GM13977 (cell line): ENCODE measurements at places on chromosomes 5 and 9.

DNA sequence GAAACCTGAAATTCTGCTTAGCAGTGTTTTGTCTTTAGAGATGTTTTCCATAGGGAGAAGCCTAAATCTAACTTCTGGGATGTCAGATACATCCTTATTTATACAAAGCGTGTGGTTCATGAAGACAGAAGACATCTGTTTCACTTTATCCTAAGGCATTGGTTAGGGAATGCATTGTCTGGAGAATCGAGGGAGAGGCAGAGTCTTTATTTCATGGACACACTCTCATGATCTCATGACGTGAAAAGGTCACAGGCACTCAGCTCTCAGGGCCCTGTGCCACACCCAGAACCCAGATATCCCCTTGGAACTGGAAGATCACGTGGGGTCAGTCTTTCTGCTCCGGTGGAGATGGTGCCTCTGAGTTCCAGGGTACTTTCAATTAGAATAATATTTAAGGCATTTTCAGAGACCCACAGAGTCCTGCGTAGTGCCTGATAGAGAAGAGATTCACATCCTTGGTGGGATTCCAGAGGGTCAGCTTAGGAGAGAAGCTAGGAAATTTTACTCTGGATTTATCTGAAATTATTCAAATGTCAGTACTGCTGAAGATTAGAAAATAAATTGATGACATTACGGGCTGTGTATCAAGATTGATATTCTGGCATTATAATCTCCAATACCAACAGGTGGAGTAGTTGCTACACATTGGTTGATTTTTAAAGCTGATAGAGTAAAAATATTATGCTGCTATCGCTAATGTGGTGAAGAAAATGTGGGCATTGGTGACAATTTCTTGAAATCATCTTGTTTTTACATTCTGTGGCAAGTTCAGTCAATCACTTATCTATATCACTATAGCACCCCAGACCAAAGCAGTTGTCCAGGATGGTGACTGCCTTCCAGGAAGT, 378.3 kb downstream of the MTRR start:
- no peak for DNase-seq

DNA sequence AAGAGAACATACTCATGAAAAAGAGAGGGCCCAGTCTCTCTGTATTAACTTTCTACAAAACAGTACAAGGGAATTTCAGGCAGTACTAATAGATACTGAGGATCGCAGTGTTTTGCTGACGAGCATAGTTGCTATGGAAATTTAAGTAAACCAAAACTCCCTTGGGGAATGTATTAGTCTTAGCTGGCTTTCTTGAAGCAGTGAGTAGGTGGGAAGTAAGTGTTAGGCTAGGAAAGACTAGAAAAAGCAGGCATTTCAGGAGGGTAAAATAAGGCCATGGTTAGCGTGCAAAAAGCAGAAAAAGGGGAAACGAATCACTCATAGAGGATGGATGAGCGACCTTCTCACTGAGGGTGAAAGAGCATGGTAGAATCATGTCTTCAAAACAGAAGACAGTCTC, 84.3 kb upstream of the ACTBL2 start:
- DNase-seq, result peak; percentile 23

GRCh38 chr9:97864396-97864795, 11.4 kb downstream of the FOXE1 start:
- DNase-seq, result no peak

DNA sequence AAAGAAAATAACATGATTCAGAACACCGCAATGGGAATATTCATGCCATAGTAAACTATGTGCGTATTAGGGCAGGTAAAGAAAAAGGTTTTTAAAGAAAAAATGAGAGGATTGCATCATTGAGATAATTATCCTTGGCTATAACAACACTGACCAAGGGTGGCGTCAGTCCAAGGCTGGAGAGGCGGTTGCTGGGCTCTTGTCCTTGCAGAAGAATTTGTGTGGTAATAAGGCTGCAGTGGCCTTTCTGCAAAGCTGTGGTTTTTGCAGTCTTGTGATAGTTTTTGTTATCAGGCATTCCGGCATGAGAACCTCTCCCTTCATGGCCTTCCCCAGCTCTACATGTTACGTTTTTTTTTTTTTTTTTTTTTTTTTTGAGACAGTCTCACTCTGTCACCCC, 14.0 kb downstream of the BOD1 start:
- no peak for DNase-seq

- no peak for DNase-seq
These were observed 115.4 kb upstream of the GNA14 start for GRCh38 chr9:77763566-77763965.

GRCh38 chr5:110195288-110195687, 505.6 kb downstream of the MAN2A1 start:
- DNase-seq, result no peak

GRCh38 chr5:28374492-28374967, 1336.1 kb upstream of the CDH9 start:
- DNase-seq, result no peak

- no peak for DNase-seq
These were observed 292.0 kb downstream of the FANCC start for GRCh38 chr9:95025213-95026147.

- no peak for DNase-seq
These were observed 27.1 kb downstream of the CD14 start for GRCh38 chr5:140605879-140606278.

- peak; percentile 67 for DNase-seq
These were observed 5.9 kb upstream of the TAL2 start for GRCh38 chr9:105656131-105656921.

- no peak for DNase-seq
These were observed 314.4 kb upstream of the IRX4 start for GRCh38 chr5:2196989-2197619.

- DNase-seq, result no peak
These were observed 32.9 kb downstream of the NTRK2 start for GRCh38 chr9:84702471-84702870.

DNA sequence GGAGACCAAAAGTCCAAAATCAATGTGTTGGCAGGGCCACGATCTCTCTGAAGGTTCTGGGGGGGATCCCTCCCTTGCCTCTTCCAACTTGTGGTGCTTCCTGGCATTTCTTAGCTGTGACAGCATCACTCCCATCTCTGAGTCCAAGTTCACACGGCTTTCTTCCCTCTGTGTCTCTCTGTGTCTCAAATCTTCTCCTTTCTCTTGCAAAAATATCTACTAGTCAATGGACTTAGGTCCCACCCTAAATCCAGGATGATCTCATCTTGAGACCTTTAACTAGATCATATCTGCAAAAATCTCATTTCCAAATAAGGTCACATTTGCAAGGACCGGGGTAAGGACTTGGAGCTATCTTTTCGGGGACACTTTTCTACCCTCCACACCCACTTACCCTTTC, 186.1 kb downstream of the HSD17B3 start:
- no peak for DNase-seq

DNA sequence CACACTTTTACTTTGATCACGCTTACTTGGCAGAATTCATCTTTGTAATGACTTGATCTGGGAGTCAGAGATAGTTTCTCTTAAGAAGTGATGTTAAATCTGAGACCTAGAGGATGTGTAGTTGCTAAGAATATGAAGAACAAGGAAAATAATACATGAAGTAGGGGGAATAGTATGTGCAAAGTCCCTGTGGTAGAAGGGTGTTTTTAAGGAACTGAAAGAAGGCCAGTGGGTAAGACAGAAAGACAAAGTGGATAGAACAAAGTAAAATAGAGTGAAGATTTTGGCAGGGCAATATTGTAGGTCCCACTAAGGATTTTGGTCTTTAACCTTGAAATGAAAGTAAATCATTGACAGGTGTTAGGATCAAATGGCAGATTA, 17.8 kb upstream of the MSANTD3 start:
- DNase-seq, result no peak

DNA sequence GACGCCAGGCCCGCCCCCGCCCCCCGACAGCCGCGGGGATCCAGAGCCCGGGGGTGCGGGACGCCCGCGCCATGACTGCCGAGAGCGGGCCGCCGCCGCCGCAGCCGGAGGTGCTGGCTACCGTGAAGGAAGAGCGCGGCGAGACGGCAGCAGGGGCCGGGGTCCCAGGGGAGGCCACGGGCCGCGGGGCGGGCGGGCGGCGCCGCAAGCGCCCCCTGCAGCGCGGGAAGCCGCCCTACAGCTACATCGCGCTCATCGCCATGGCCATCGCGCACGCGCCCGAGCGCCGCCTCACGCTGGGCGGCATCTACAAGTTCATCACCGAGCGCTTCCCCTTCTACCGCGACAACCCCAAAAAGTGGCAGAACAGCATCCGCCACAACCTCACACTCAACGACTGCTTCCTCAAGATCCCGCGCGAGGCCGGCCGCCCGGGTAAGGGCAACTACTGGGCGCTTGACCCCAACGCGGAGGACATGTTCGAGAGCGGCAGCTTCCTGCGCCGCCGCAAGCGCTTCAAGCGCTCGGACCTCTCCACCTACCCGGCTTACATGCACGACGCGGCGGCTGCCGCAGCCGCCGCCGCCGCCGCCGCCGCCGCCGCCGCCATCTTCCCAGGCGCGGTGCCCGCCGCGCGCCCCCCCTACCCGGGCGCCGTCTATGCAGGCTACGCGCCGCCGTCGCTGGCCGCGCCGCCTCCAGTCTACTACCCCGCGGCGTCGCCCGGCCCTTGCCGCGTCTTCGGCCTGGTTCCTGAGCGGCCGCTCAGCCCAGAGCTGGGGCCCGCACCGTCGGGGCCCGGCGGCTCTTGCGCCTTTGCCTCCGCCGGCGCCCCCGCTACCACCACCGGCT, 1.0 kb downstream of the FOXE1 start:
- peak; percentile 61 for DNase-seq

DNA sequence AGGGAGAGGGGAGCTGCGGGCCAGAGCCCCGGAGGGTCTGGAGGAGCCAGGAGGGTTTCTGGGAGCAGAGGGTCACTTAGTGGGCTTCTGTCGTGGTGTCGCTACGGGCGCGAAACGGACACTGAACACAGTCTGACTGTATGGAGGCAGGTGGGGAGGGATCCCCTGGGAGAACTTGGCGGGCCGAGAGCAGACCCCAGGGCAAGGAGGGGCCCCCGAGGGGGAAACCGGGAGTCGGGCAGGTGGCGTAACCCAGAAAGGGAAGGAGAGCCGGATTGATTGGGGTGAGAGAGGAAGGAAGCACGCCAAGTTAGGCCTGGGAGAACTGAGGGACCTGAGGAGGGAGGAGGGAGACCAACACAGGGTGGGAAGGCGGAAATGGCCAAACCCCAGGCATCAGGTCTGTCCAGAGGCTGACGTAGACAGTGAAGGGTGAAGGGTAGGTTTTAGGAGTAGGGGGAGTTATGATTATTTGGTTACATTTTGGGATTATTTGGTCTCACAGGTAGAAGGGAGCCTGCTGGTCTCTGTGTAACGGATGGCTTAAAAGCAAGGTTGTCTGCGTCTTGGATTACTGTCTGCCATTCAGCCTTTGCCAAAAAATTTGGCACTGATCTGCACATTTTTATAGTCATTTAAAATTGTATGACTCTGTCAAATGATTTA, 3.3 kb upstream of the MSMP start:
- DNase-seq, result peak; percentile 31

- no peak for DNase-seq
These were observed 3.0 kb downstream of the NUDT2 start for GRCh38 chr9:34332076-34332964.

GRCh38 chr9:2623288-2624050, 1.9 kb downstream of the VLDLR start:
- DNase-seq, result no peak

DNA sequence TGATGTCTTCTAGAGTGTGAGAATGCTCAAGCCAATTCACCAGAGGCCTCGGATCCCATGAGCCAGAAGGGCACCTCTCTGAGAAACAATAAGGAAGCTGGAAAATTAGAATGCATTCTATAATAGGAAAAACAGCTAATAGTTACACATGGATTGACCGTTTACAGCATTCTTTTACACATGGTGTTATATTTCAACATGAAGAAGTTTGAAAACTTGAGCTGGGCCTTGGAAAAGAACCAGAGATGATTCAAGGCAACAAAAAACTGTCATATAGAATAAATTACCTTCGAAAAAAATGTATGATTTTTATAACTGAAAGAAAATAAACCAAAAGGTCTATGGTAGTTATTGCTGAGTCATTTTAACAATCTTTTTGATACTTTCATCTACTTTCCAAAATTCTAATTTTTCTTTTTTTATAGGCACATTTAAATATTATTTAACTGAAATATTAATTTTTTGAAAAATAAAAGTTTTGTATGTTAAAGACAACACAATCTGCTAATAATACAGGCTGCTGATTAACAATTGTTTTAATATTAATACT, 6.2 kb downstream of the SH3TC2 start:
- no peak for DNase-seq

- DNase-seq, result no peak
These were observed 47.7 kb downstream of the ATG10 start for GRCh38 chr5:82019342-82020138.

- DNase-seq, result no peak
These were observed 915.7 kb downstream of the EFNA5 start for GRCh38 chr5:106755066-106755465.

GRCh38 chr5:73892806-73893205, 266.8 kb downstream of the ARHGEF28 start:
- DNase-seq, result no peak

GRCh38 chr9:36158917-36159316, 10.3 kb upstream of the CCIN start:
- DNase-seq, result no peak

GRCh38 chr9:137745541-137745991, 126.8 kb downstream of the EHMT1 start:
- peak; percentile 67 for DNase-seq

DNA sequence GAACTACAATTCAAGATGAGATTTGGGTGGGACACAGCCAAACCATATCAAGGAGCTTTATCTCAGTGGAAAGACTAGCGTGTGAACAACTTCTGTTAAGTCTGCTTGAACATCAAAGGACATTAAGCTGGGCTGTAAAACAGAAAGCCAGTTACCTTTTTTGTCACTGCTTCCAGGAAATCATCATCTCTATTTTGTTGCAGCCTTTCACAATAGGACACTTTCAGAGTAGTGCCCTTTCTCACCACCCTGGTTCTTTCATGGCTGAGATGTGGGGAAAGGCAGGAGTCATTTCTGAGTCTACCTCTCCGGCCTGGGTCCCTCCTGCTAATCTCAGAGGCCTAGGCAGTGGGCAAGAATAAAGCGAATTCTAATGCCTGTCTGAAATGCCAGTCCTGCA, 96.2 kb upstream of the PPP1R2B start:
- DNase-seq, result no peak

GRCh38 chr9:88044200-88044599, 69.9 kb upstream of the CDK20 start:
- DNase-seq, result no peak

- DNase-seq, result no peak
These were observed 437.4 kb downstream of the ARHGEF28 start for GRCh38 chr5:74063346-74063745.

DNA sequence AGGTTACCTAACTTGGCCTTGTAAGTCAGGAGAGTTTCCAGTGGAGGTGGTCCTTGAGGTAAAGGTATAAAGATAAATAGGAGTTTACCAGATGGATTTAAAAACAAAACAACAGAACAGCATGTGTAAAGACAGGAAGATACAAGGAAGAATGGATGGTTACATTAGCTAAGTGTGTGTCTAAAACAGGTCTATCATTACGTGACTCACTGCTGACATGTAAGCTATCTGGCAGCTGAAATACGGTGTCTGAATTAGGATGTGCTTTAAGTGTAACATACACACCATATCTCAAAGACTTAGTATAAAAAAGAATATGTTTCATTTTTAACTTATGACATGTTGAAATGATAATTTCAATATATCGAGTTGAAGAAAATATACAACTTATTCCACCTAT, 405.1 kb upstream of the ADAMTSL1 start:
- DNase-seq, result no peak
